Fibroblast of skin of abdomen (primary cell): ENCODE measurements at places on chromosomes 7 and 10.
A peak's percentile ranks its signal among the peaks of the same experiment; 100 is the strongest.

DNA sequence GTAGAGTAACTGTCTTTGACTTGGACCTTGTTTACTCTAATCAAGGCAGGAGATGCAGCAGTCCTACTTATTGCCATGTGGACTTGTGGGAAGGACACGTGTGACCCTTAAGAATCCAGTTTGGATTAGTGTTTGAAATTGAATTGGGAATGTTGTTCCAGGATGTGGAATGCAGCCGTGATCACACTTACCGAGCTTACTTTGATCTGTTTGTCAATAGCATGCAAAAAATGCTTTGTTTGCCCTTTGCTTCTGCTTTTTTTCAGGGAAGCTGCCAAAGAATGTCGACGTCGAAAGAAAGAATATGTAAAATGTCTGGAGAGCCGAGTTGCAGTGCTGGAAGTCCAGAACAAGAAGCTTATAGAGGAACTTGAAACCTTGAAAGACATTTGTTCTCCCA is 84.7 kb downstream of the CREM start:
- peak; percentile 49 for DNase-seq

- DNase-seq, result no peak
Observed at GRCh38 chr10:59126261-59126660, 50.2 kb upstream of the PHYHIPL start.

GRCh38 chr10:88064608-88065382 is 201.4 kb downstream of the PTEN start:
- DNase-seq, result peak; percentile 79

- no peak for DNase-seq
Observed at GRCh38 chr10:129383651-129384050, 83.4 kb upstream of the MGMT start.

DNA sequence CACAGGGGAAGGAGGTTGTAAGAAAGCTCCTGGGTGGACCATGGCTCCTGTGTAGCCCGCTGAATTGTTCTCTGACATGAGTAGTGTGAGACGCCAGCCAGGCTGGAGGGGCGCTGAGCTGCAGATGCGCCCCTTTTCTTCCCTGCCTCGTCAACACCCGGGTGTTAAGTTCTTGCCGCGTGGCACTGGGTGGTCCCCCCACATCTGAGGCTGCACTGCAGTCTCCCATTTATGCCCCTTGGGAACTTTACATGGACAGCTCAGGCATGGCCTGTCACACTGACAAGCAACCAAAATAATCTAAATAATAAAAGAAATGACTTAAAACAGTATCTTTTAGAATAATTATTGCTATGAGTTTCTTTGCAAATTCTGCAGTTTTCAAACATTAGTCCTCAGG is 34.6 kb upstream of the HSPA12A start:
- no peak for DNase-seq

DNA sequence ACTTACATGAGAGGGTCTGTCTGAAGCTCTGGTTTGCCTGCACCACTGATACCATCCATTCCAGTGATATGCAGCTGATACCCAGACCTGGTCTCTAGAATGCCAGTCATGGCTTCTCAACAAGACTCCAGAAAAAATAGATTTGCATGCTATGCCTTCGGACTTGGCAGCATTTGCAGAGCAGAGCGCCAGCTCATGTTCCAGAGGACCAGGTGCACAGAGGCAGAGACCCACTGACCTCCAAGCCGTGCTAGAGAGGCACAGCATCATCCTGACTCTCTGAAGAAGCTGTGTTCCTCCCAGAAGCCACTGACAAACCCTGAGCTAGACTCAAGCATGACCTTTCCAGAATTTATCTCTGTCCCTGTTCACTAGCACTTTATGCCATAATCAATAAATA is 6.9 kb upstream of the PRKAG2 start:
- no peak for DNase-seq
